ENCODE measurements at places on chromosomes 6 and 20. TPM values are rescaled to one million over a fixed set of nuclear protein-coding genes. Genes with fewer than 3 reads are reported as not detected.

GTSF1L gene
- total RNA-seq = not detected

CUTA gene
- 84.7 TPM for total RNA-seq

THEMIS gene
- 0.16 TPM for total RNA-seq

COL9A1 gene
- total RNA-seq = not detected

RAE1 gene
- total RNA-seq = 28.6 TPM

LY6G6C gene
- not detected for total RNA-seq

TINAG gene
- total RNA-seq = not detected

C6orf120 gene
- total RNA-seq = 55.0 TPM

TOP1 gene
- total RNA-seq = 9.0 TPM

TRDN gene
- total RNA-seq = not detected

APOBEC2 gene
- total RNA-seq = not detected

ARFGEF3 gene
- 1.5 TPM for total RNA-seq

SEL1L2 gene
- not detected for total RNA-seq

KIAA1755 gene
- 0.32 TPM for total RNA-seq

SALL4 gene
- total RNA-seq = 0.16 TPM

MUC22 gene
- total RNA-seq = not detected

LMBRD1 gene
- 33.4 TPM for total RNA-seq

PPP1R14C gene
- total RNA-seq = 0.16 TPM

AARS2 gene
- total RNA-seq = 13.0 TPM

ADGRF4 gene
- not detected for total RNA-seq

CDYL gene
- total RNA-seq = 110 TPM

All from hair follicle dermal papilla cell (primary cell).